ENCODE measurements at places on chromosomes 3 and 15.

GRCh38 chr15:92724144-92724543 lies 68.6 kb upstream of the FAM174B start:
- no peak for DNase-seq

DNA sequence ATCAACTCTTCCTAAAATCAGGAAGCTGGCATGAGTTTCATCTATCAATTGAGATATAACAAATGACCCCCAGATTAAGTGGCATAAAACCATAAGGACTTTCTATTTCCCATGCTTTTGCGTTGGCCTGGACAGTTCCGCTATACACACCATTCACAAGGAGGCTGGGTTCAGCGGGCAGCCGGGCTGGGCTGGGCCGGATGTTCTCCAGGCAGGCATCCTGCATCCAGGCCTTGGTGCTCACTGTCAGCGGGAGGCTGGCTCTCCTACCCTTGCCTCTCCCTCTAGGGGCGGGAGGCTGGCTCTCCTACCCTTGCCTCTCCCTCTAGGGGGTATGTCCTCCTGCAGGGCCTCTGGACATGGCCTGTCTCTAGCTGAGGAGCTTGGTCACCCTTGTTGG lies 266.0 kb upstream of the ARRDC4 start:
- DNase-seq = no peak

DNA sequence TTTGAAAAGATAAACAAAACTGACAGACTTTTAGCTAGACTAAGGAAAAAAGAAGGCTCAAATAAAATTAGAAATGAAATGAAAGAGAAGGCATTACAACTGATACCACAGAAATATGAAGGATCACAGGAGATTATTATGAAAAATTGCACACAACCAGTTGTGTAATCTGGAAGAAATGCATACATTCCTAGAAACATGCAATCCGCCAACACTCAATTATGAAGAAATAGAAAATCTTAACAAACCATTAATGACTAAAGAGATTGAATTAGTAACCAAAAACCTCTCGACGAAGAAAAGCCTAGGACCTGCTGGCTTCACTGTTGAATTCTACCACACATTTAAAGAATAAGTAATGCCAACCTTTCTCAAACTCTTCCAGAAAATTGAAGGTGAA lies 149.5 kb downstream of the SV2B start:
- no peak for DNase-seq

DNA sequence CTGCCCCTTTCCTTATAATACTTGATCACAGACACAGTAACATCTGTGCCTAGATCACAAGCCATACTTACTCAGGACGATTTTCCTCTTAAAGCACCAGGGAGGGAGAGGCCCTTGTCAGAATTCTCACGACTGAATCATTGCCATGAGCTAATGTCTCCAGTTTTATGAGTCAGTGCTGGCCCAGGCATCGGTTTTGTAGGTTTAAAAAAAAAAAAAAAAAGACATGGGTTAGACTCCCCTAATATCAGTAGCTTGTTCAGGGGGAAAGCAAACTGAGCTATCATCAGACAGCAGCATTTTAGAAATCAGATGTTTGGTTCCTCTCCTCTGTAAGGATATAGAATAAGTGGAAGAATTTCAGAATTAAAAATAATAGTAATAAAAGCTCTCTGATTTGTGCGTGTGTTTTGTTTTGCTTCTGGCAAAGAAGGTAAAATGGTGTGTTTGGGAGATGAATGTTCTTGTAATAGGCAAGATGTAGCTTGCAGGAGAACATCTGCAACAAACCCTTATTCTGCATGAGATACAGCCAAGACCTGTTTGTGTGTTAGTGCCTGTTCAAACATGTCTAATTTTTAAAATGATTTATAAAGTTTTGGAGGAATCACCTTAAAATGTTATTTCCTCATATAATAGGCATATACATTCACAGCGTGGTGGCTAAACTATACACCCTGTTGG lies 193.6 kb downstream of the TP63 start:
- no peak for DNase-seq

DNA sequence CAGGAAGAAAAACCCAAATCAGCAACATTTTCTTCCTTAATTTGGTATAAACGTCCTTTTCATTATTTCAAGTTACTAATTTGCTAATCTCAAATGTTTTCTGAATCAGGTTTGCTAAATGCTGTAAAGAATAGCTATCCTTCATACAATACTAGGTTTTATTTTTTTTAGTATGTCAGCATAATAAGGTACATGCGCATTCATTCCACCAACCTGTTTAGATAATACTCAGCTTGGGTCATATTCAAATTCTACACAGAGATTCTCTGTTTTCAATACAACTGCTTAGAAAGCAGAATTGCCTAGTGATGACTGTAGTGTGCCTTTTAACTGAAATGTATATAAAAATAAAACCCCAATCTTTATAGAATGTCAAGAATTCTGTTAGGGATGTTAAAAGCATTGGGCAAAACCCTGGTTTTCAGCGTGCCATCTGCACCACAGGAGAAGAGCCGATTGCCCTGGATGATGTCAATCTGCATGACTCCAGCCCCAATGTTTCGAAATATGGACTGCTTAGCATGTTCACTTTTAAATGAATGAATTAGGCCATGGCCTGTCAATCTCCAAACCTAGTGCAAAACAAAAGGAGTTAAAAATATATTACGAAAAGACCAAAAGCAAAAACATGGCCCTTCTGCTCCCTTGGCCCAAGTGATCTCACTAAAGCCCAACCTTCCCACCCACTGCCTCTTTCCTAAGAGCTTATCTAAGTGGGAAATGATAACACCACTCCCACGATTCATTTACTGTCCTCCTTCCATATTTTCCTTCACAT lies 107.4 kb downstream of the GLDN start:
- no peak for DNase-seq

- DNase-seq = no peak
Measured at GRCh38 chr3:126649556-126650092, 5.3 kb downstream of the TXNRD3 start.

GRCh38 chr15:69209661-69210060 lies 49.2 kb downstream of the GLCE start:
- no peak for DNase-seq

DNA sequence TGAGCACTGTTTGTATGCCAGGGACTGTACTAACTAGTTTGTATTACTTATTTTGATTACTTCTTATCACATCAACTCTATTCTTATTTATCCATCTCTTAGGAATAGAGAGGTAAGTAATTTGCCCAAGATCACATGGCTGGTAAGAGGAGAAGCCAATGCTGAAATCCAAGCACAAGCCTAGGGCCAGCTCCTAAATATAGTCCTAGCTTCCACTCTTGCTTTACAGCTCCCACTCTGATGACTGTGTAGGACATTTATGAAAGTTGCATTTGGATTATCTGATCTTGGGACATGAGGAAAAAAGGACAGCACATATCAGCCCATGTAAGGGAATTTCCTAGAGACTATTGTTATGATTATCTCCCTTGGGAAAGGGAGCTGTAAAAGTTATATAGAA lies 58.1 kb downstream of the GTF2E1 start:
- no peak for DNase-seq

- no peak for DNase-seq
Measured at GRCh38 chr15:83685916-83686332, 32.0 kb downstream of the ADAMTSL3 start.

GRCh38 chr3:120140098-120140742 lies 46.0 kb upstream of the GSK3B start:
- no peak for DNase-seq

DNA sequence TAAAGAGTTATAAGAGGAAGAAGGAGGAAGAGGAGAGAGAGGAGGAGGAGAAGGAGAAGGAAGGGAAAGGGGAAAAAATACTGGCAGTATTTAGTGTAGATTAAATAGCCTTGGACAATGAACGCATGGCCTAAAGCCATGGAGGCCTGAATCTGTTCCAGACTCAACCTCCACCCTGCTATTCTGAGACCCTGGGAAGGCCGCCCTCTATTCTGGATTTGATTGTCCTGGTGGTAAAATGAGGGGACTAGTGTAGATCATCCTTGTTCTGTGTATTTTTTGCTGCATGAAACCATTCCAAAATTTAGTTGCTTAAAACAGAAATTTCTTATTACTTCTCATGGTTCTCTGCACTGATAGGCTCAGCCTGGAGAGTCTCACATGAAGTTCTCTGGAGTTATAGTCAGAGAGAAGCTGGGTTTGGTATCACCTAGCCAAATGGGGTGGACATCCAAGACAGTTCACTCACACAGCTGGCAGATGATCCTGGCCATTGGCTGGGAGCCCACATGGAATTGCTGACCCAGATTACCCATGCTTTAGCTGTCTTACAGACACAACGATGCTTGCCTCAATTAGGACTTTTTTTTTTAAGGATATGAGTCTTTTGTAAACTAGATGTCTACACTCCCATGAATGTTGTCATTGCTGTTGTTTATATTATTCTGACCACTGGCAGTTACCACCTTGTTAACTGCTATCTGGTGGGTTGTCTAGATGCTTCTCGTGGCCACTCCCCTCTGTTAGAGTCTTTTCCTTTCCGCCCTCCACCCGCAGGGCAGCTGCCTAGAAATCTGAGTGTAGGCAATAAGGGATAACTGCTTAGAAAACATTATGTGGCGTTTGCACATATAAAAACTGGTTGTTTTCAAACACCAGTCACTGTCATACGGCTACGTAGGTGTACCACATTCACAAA lies 149.9 kb downstream of the SST start:
- no peak for DNase-seq

- no peak for DNase-seq
Measured at GRCh38 chr15:91912336-91912735, 58.8 kb downstream of the SLCO3A1 start.

DNA sequence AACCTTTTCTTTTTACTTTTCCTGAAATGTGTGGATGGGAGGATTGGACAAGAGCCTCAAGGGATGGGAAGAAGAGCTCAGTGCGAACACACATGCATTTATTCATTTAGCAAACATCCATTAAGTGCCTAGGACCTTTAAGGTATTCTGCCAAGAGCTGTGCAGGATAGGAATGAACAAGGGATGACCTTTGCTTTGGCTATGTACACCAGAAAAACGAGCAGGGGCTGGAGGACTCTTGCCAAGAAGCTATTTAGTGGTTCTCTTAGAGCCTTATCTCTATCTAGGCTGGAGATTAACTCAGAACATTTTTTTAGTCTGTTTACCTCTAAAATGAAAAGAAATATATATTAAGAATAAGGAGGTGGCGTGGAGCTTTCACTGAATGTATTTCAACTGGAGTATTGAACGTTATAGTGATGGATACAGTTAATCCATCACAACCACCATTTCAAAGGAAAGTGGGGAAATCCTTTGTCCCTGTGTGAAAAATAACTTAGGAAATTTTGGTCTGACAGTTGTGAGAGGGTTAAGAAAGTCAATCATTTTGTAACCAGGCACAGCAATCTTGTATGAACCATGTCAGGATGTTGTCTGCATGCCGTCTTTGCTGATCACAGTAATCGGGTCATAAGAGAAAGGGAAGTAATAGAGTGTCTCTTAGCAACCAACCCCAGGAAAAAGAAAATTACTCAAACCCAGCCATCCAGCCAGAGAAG lies 279.0 kb downstream of the LPP start:
- no peak for DNase-seq

DNA sequence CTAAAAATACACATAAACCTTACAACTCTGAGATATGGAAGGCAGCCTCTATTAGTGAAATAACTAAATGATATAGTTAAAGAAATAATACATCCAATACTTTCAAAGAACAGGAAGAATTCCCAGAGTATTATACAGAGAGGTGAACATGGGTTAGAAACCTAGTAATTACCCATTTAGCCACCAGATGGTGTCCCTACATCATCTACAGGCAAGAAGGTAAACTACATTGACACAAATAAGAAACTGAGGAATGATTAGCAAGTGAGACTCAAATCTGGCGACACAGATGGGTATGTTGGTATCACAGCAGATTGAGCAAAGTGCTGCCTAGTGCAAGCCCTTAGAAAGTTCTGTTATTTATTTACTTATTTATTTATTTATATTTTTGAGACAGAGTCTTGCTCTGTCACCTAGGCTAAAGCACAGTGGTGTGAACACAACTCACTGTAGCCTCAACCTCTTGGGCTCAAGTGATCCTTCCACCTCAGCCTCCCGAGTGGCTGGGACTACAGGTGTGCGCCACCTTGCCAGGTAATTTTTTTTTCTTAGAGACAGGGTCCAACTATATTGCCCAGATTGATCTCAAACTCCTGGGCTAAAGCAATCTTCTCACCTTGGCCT lies 28.2 kb downstream of the NEK4 start:
- no peak for DNase-seq

- DNase-seq = no peak
Measured at GRCh38 chr3:185423178-185423577, 60.2 kb downstream of the MAP3K13 start.

DNA sequence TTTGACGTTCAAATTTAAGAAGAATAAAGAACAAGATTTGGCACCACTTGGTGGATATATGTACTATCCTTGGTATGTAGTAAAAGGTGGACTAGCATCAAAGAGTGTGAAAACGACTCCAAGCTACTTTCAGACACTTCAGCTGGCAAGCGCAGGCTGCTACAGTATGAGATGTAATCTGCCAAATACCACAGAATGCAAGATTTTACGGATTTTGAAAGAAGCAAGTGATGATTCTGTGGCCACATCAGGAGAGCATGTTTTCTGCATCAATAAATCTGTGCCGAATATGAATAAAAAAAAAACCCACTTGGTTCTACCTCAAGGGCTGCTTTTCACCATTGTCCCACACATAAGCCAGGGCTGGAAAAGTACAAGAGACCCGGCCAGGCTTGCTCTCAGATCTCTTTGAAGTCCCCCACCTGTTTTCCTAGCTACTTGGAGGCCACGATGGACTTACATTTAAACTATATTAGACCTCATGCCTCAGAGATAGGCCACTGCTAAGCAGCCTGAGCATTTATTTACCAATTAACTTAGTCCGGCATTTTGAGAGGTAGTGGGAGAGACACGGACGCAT lies 37.4 kb downstream of the MYO1E start:
- DNase-seq = no peak

DNA sequence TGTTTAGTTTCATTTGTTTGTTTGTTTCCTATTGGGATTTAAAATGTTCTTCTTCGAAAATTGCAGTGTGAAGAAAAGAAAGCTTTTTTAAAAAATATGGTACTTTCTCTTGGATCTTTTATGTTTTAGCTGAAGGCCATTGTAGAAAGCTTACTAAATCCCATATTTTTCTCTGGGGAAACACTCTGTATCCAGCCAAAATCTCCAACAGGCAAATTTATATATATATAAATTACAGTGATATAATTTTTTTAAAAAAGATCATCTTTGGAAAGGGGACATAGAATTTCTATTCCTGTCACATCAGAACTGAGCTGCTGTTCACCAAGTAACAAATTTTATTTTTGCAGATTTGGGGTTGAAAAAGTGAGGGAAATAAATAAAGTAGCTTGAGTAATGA lies 19.6 kb upstream of the EPHA3 start:
- no peak for DNase-seq

All from activated T-helper 1 cell treated with anti-CD3 and anti-CD28 coated beads, Interleukin-2, amount 50 U/mL, for 16 hours (primary cell).